ENCODE measurements at places on chromosomes 5 and 9.

DNA sequence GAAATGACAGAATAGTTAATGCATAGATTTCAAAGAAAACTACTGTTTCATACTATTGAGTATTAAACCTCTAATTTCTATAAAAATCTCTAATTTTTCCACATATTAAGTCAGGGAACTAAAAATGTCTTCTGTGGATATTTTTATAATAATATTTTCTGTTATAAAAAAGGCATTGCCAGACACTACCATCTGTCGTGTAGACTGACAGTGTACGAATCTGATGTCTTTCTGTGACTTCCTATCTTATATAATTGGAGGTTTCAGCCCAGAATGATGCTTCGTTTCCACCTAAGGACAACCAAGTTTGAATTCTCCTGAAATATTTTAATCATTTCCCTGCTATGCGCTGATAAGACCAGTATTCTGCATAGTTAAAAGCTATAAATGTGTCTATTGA lies 456.6 kb upstream of the ARRDC3 start:
- peak; percentile 2 for DNase-seq

DNA sequence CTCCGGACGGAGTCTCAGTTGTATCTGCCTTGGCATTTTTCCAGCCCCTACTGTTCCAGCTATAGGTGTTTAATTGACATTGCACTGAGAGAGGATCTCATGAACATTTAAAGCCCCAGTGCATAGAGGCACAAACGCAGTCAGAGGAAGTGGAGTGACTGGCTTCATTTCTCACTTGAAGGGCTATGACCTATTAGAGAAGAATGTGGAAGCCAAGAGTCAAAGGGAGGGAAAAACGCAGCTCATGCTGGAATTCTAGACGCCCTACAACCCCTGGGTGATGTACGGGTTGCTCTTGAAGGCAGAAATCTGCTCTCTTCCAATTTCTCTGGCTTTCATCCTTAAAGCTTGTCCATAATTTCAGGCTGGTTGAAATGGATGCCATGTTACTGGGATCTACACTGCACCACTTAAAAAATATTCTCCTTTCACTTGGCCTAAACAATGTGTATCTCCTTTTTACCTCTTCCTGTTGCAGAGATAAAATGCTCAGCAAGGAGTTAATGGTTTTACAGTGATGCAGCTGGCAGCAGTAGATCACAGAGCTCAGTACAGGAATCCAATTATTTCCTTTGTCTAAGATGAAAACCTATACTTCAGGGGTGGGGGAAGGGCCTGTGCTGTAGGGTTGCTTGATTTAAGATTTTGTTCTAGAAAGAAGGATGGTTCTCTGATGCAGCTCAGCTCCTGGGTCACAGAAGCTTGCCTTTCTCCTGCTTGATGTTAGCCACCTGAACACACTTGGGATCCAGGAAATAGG lies 61.8 kb upstream of the MAMDC2 start:
- no peak for DNase-seq

GRCh38 chr9:87771316-87772006 lies 45.5 kb downstream of the CTSL start:
- no peak for DNase-seq

DNA sequence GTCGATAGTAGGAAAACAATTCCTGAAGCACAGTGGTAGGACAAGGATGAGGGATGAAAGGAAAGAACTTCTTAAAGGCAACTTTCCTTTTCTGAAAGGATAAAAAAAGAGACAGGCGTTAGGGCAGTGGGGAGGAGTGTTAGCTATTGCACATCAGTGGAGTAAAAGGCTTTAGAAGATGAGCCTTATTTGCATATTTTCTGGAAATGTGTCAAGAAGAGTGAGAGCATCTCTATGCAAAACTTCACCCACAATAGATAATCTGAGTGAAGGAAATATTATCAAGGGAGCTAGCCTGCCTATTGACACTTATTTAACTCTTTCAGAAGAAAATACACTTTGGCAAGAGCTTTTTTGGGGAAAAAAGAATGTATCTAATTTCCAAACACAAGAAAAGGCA lies 151.6 kb downstream of the MACIR start:
- no peak for DNase-seq

DNA sequence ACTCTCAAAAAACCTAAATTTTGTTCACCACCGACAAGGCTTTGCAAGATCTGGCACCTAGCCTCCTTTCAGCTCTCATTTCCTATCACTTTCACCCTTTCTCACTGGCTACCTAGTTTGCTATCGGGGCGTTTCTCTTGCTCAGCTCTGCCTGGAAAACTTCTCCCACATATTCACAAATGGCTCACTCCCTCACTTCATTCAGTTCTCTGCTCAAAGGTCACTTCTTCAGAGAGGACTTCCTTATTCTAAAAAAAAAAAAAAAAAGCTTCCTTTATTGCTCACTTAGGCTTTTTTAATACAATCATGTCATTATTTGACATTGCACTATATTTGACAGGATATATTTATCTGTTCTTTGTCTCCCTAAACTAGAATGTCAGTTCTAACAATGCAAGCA lies 2.1 kb upstream of the SLC25A46 start:
- no peak for DNase-seq

GRCh38 chr5:140221697-140222223 lies 46.8 kb downstream of the CYSTM1 start:
- DNase-seq: no peak

- peak; percentile 9 for DNase-seq
These were observed 189.0 kb upstream of the EGFLAM start for GRCh38 chr5:38069360-38069759.

GRCh38 chr5:61790678-61791077 lies 458.6 kb downstream of the ZSWIM6 start:
- DNase-seq: no peak

GRCh38 chr9:110308633-110309038 lies 29.0 kb downstream of the TXNDC8 start:
- DNase-seq: no peak

DNA sequence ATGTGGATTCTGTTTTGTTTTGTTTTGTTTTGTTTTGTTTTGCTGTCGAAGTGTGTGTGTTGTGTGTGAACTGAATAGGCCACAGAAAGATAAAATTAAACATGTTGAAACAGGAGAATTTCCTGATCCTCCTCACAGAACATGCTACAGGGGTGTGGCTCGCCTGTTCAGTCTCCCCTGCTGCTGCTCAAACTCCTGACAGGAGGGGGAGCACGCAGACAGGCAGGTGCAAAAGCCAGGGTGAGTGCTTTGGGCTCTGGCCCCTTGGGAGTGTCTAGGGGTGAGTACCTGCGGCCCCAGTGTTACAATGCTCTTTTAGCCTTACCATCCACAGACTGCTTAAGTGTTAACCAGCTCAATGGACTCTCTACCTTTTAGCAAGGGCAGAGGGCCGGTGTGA lies 473.5 kb downstream of the MAT2B start:
- DNase-seq: no peak

GRCh38 chr5:37121465-37121864 lies 127.7 kb downstream of the CPLANE1 start:
- no peak for DNase-seq

- DNase-seq: no peak
These were observed 52.2 kb downstream of the COL5A1 start for GRCh38 chr9:134693641-134694367.

DNA sequence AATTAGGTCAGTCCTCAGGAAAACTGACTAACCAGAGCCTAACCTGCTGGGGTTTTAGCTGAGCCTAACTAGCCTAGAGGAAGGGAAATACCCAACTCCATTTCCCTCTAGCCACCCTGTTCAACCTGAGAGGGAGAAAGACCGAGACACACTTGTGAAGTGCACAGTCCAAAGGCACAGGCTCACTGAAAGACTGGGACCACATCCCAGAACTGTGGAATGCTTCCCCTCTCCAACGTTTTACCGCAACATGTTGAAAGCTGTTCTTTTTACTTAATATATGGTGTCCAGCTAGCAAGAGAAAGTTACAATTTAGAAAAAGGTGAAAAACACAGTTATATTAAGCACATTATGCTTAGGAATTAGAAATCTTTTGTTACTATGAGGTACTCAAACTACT lies 76.8 kb upstream of the SIMC1 start:
- DNase-seq: no peak

- DNase-seq: peak; percentile 31
These were observed 236.9 kb downstream of the CD180 start for GRCh38 chr5:66959653-66960052.

- no peak for DNase-seq
These were observed 74.3 kb downstream of the TLE4 start for GRCh38 chr9:79646096-79646495.

GRCh38 chr9:18741945-18742344 lies 268.0 kb downstream of the ADAMTSL1 start:
- no peak for DNase-seq

GRCh38 chr9:5608298-5609225 lies 20.3 kb upstream of the RIC1 start:
- DNase-seq: peak; percentile 26

GRCh38 chr9:136831002-136831719 lies 11.1 kb upstream of the AJM1 start:
- DNase-seq: no peak

- no peak for DNase-seq
These were observed 122.8 kb upstream of the PUM3 start for GRCh38 chr9:2966565-2967300.

GRCh38 chr5:93782978-93783377 lies 41.6 kb upstream of the POU5F2 start:
- no peak for DNase-seq

DNA sequence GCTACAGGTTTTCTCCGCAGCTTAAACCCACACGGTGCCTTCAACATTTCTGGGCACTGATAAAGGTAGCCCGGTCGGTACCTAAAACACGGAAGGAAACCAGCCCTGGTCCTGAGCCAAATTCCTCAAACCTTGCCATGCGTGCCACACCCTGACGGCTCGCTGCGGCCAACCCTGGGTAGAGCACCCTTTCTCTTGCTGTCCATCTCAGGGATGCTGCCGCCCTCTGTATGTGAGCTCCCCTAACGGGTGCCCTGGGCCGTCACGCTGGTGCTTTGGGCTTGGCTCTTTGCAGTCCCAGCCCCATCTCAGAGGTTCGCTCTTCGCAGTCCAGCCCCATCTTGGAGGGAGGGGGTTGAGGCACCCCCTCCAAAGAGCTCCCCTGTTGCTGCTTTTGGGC lies 43.9 kb downstream of the PNPLA7 start:
- no peak for DNase-seq

GRCh38 chr9:86405926-86406325 lies 51.7 kb upstream of the TUT7 start:
- DNase-seq: peak; percentile 64

DNA sequence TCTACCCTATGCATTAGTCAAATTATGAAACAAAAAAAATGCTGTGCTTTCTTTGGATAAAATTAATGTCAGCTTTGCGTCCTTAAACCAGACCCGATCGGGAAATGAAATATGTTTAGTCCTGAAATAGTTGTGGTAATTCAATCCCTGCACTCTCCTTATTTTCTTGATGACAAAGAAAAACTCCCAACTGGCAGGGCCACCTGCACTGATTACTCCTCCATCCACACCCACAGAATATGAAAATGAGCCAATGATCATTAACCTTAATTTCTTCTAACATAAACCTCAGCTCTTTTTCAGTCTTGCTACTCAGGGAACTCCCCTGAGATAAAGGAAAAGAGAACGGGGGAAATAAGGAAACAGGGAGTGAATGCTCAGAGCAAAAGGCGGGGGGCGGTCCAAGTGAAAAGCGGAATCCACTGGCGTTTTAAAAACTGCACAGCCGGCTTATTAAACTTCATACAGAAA lies 245.3 kb downstream of the BNC2 start:
- DNase-seq: no peak

- DNase-seq: no peak
These were observed 63.5 kb downstream of the ARRDC3 start for GRCh38 chr5:91319667-91320066.

DNA sequence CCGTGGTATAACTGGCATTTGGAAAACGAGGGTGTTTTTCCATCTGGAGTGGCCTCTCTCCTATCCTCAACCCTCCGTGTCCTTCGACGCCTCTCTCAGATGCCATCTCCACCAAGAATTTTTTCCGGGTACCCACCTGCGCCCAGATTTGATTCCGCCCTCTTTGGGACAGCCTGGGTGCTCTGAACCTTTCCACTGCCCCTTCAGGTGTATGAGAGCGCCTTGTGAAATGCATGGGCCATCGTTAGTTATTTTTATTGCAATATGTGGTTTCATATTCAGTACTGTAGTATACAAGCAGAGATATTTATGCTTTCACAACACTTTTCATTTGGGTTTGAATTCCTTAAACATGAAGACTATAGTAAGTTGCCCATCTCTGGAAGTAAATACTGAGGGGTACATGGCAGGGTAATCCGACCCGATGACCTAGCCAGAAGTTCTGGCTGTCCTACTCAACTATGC lies 78.2 kb upstream of the IFNE start:
- no peak for DNase-seq

- peak; percentile 67 for DNase-seq
These were observed 84.5 kb downstream of the BRINP1 start for GRCh38 chr9:119284587-119285337.

- no peak for DNase-seq
These were observed 300.2 kb upstream of the PANK3 start for GRCh38 chr5:168879331-168879730.

- no peak for DNase-seq
These were observed 6.0 kb downstream of the NR3C1 start for GRCh38 chr5:143397302-143398052.

GRCh38 chr9:29311221-29311620 lies 1737.9 kb upstream of the C9orf72 start:
- no peak for DNase-seq

DNA sequence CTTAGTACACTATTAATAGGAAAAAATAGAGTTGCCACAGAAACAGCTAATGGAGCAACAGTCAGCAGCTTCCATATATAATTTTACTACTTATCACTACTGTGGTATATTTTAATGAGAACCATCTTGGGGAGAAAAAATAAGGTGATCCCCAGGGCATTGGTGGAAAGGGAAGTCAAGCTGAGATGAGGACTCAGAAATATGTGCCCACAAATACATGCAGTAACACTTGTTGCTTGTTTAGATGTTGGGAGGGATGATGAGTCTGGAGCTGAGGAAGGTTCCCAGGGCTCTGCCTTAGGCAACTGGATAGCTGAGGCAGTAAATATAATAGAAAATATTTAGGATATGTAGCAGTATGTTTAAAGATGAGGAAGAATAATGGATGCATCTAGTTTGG lies 280.1 kb upstream of the PDE4D start:
- no peak for DNase-seq

DNA sequence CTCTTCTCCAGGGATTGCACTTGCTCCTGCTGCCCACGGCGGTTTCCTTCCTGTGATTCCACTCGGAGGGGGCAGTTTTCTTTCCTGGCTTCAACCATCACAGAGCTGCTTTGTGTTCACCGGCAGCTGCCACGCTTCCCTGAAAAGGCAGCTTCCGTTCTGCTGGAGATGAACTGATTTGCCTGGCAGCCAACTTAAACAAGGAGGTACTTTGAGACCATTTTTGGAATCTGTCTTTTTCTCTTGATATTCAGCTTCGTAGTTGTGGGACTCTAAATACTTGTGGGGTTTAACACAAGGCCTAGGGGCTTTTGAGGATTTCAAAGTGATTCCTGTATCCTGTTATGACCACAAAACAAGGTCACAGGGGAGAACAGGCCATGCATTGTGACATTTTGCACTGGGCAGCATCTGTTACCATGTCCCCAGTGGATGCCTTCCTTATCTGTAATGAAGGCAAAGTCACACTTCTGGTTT lies 192.0 kb downstream of the MTRR start:
- DNase-seq: peak; percentile 48

GRCh38 chr5:93058309-93058708 lies 522.7 kb downstream of the NR2F1-AS1 start:
- no peak for DNase-seq

- no peak for DNase-seq
These were observed 221.1 kb downstream of the MAN2A1 start for GRCh38 chr5:109910874-109911273.

Measured in Ammon's horn (tissue), 1 donor.